Stimulated activated CD4-positive, alpha-beta T cell treated with anti-CD3 and anti-CD28 coated beads, Interleukin-1b, Interleukin-23, amount 100 ng/mL, for 4 hours (primary cell): ENCODE measurements at places on chromosomes 16 and 17.

GRCh38 chr16:3075523-3075915 lies 10.1 kb downstream of the IL32 start:
- no peak for DNase-seq

DNA sequence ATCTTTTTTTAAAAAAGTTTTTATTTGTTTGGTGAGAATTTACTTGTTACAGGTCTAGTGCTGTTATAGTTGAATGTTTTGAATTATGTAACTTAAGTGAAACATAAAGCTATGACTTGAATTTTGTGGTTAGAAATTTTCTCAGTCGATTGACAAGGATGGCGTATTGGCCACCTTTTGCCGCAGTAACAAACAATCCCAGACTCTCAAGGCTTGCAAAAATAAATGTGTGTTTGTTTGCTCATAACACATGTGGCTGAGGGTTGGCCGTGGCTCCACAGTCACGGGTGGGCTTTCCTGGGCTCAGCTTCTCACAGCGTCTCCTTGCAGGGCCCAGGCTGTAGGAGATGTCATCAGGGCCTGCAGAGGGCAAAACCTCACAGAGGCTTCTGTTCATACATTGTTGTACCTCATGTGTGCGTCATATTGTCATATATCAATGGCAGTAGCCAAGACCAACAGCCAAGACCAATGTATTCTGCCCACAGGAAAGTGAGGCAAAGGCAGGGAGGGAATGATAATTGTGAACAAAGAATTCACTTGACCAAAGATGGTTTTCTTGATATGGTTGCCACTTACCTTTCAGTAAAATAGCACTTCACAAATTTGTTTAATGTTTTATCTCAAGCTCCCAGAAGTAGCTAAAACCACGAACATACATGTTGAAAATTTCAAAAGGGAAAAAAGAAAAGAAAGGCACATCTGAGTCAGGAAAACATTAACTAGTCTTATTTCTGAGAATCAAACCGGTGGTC lies 93.5 kb downstream of the WWOX start:
- no peak for DNase-seq

- DNase-seq: no peak
These were observed 8.9 kb downstream of the DCAKD start for GRCh38 chr17:45042346-45043120.

- no peak for DNase-seq
These were observed 6.5 kb downstream of the EME1 start for GRCh38 chr17:50379351-50380132.

DNA sequence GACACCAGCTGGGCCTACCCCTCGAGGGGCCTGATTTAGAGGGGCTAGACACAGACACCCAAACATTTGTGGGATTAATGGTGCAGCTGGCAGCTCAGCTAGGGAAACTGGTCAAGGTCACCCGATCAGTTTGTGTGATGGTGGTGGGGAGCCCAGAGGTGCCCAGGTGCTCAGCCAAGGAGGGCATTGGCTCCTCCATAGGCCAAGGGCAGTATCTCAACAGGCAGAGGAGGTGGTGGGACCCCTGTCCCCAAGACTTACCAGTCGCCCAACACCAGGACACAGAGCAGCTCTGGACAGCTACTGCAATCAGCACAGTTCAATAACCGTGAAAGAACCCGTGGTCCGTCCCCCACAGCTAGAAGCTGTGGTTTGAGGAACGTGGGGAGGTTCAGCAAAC lies 120.9 kb downstream of the C16orf78 start:
- DNase-seq: no peak

GRCh38 chr17:65711671-65712276 lies 150.3 kb upstream of the AXIN2 start:
- no peak for DNase-seq

DNA sequence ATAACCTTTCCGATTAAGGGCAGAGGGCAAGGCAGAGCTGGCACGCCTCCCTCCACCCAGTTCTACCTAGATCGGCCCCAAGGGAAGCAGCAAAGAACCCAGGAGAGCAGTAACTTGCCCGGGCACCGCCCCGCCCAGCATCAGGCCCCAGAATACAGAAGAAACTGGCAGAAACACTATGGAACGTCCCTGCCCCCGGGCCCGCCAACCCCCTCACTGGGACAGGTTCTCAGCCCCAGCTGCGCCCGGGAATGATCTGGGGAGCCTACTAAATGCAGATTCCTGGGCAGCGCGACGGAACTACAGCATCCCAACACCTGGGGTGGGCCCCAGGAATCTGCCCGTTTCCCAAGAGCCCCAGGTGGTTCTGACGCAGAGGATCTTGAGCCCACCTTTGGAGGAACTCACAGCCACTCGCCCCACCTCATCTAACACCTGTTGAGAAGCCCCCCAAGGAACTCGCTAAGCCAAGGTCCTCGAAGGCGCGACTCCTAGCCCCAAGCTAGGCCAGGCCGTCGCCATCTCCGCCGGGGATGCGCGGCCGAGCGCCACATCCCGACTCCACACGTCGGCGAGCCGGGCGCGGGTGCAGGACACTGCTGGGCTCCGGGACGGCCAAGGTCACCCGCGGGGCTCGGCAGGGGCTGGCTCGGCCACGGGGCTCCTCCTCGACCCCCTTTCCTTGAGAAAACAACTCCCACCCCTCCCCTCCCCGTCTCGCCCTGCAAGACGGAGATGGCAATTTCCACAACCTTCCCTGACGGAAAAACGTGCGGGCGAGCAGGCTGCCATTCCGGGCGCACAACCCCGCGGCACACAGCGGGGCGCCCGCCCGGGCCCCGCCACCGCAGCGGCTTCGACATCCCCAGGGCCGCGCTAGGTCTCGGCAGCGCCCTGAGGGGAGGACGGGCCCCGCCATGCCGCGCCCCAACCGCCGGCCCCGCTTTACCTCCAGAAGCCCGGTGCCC lies 913 bp downstream of the CDIP1 start:
- DNase-seq: peak; percentile 16

- no peak for DNase-seq
These were observed 1.6 kb downstream of the CTCF start for GRCh38 chr16:67563708-67564468.

DNA sequence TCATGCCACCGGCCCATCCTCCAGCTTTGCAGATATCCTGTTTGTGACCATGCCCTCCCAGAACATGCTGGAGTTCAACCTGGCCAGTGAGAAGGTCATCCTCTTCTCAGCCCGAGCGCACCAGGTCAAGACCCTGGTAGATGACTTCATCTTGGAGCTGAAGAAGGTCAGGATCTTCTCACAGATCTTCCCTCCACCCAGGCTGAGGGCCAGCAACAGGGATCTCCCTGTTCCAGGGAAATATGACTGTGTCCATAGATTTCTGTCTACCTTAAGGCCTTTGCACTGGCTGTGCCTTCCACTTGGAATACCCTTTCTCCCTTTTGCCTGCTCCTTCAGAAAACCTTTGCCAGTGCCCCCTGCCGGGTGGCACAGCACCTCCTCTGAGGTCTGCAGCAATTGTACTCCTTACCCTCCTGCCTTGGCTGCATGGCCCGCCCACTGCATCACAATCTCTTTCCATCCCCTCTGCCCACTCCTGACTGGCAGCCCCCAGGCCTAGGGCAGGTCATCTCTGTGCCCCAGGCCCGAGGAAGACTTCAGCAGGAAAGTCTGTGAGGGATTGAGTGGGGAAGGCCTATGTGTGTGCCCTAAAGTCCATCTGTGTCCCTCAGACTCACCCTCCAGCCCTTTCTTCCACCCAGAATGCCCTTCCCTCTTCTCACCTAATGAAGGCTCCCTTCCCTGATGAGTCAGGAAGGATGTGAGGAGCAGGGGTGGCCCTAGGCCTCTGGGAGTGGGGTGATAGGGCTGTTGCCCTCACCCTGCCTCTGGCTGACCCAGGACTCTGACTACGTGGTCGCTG lies 27.3 kb upstream of the ALKBH5 start:
- DNase-seq: no peak

DNA sequence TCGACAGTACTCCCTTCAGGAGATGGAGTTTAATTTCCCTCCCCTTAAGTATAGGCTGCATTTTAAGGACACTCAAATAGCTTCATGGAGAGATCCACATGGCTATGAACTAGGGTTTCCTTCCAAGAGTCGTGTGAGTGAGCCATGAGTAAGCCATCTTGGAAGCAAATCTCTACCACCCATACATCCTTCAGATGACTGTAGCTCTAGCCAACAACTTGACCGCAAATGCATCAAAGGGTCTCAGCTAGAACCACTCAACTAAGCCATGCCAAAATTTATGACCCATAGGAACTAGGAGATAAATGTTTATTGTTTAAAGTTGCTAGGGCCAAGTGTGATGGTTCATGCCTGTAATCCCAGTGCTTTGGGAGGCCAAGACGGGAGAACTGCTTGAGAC lies 43.4 kb downstream of the METTL16 start:
- DNase-seq: no peak

- no peak for DNase-seq
These were observed 30.7 kb upstream of the SSTR2 start for GRCh38 chr17:73133911-73134649.

GRCh38 chr17:50613007-50613992 lies 21.4 kb upstream of the ABCC3 start:
- DNase-seq: no peak

DNA sequence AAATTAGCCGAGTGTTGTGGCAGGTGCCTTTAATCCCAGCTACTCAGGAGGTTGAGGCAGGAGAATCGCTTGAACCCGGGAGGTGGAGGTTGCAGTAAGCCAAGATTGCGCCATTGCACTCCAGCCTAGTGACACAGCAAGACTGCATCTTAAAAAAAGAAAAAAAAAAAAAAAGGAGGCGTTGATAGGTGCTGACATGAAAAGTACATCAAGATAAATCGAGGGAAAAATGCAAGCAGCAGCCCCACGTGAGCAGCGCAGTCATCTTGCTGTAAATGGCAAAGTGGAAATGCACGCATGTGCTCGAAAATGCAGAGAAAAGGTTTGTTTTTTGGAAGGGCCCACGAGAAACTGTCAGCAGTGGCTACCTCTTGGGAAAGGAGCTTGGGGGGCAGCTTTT lies 20.9 kb downstream of the MXRA7 start:
- DNase-seq: no peak

- no peak for DNase-seq
These were observed 184.9 kb downstream of the MSI2 start for GRCh38 chr17:57441270-57441600.

DNA sequence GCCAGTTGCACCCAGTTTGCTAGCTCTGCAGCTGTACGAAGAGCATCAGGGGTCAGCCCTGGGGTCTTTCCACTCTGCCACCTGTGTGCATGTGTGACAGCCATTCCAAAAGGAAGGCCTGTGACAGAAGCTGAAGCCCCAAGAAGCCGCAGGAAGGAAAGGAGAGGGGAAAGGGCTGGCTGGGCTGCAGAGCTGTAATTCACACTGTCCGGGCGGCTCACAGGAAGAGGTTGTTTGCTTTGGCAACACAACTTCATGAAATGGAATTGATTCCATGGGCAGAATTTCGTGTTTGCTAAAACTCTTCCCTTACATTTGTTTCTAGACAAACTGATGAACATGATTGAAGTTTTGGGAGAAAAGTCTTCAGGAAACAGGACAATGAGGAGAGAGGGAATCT lies 14.8 kb downstream of the TMEM204 start:
- DNase-seq: no peak

DNA sequence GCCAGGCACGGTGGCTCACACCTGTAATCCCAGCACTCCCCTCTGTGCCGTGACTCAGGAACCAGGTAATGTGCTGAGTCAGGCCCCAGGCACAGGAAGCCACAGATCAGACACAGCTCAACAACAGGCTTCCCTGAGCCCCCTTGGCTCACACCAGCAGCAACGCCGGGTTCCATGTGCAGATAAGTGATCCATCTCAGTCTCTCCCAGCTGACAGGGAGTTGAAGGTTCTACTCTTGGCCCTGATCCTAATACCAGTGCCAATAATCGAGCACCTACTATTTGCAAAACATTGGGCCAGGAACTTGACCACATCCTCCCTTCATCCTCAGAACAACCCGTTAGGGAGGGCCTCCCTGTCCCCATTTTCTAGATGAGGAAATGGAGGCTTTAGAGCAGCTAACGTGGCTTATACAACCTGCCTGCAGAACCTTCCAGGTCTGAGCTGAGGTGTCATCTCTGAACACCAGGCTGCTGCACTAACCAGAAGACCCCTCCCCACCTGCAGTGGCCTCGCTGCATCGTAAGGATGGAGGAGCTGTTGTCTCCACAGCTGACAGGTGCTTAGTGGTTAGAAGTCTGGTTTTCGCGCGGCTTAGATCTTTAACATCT lies 64.8 kb upstream of the AMZ2 start:
- DNase-seq: peak; percentile 55

DNA sequence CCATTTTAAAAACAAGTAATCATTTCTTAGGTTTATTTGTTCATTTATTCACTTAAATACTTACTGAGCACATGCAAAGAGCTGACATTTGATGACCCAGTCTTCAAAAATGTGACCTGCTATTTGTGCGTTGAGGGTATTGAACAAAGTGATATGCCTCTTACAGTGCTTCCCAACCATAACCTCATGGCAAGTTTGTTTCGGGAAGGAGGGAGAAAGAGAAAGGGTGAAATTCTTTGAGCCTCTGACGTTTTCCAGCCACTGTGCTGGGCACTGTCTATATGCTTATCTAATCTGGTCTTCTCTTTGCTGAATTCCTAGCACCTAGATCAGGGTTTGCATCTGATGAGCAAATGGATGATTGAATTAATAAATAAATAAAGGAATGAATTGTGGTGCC lies 479.1 kb downstream of the HAPSTR1 start:
- DNase-seq: no peak

GRCh38 chr17:807523-808294 lies 25.6 kb downstream of the MRM3 start:
- DNase-seq: no peak

DNA sequence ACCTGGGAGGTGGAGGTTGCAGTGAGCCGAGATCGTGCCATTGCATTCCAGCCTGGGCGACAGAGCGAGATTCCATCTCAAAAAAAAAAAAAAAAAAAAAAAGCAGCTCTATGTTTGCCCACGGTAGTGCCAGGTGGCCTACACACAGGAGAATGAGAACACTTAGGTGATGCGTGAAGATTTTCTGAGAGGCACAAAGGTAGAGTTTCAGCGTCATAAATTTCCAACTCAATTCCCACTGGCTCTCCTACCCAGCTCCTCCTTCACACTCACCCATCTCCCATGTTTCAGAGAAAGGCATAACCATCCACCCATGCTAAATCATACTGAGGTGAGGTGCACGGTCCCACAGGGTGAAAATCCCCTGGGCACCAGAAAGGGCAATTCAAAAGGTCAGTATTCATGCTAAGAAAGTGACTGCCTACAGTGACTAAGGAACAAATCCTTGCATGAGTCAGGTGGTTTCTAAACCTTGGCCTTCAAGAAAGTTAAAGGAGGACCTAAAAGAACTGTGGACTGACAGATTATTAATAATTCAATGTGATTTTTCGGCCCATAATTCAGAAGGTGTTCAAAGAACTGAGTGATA lies 4.8 kb downstream of the DCAKD start:
- DNase-seq: no peak

DNA sequence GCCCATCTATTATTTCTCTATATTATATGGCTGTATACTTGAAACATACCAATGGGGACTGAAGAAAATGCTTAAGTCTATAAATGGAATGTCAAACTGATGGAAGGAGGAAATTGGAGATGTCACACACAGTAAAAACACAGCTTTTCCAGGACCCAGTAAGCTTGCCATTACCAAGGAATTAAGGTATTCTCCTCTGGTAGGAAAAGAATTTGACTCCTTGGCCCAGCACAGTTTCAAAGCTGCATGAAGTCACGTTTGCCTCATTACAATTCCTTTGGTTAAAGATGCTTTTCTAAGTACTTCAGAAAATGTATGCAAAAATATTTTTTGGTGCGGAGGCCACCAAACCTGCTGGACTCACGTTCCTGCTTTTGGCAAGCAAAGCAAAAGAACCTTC lies 48.5 kb downstream of the CDH13 start:
- DNase-seq: no peak
